ENCODE measurements at places on chromosomes 1 and 21.

DNA sequence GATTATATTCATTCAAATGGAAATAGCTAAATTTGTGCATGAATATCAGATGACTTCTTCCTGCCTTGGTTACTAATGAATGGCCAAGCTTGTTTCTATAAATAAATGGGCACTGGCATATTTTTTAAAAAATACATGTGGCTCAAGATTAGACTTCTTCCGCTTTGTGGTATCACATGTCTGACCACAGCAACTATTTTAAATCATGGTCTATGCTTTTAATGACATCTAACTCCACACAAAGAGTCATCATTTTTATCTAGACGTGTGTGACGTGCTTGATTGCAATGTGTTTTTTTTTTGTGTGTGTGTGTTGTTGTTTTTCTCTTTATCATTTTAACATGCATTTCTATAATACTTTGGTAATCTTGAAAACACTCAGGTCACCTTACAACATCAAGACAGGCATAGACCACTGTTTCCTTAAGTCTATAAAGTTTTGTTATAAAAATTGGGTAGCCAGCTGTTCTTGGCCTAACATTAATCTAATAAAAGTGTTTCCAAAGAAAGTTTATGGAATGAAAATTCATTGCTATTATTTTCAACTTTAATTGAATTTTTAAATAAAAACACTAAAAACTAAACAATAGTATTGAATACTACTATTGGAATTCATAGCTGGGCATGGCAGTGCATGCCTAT is 29.5 kb downstream of the RGS1 start:
- H3K4me3 ChIP-seq, result no peak overlapping the region
- DNase-seq, result no peak
- H3K27ac ChIP-seq, result no peak overlapping the region
- no peaks in the 10 kb centered on the region for H3K36me3 ChIP-seq
- H3K27me3 ChIP-seq, result no peaks in the 10 kb centered on the region

DNA sequence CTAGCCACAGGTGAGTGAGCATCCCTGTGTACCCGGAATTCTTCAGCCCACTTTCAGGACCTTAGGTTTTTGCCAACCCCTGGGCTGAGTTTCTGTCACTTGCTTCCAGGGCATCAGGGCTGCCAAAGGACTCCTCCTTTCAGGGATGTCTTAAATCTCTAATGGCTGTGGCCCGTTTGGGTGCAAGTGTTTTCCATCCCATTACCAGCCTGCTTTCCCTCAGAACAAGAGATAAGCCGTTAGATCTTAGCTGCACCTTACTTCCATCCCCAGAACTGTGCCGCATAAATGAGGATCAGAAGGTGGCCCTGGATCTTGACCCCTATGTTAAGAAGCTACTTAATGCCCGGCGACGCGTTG is 652 bp downstream of the SNAPIN start:
- H3K4me3 ChIP-seq, result peak overlapping the region; percentile 84
- peak overlapping the region; percentile 88 for H3K27ac ChIP-seq
- no peaks in the 10 kb centered on the region for H3K27me3 ChIP-seq
- H3K36me3 ChIP-seq, result peaks cover 23% of the 10 kb centered on the region

DNA sequence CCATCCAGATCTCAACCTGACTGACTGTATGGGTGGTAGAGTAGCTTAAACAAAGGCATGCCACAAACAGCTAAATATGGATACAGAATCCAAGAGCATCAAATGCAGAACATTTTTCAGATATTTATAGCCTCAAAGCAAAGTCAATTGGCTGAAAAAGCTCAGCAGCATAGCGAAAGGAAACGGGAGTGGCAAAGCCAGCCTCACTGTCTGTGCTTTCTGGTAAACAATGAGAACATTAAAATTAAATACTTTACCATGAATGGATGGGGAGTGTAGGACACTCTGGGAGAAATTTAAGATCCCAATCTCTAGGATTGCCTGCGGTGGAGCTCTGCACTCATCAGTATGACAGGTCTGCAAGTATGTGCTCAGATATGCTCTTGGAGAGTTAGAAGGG is 4.4 kb downstream of the RASAL2 start:
- peak overlapping the region; percentile 6 for H3K27ac ChIP-seq
- H3K4me3 ChIP-seq, result no peak overlapping the region
- no peaks in the 10 kb centered on the region for H3K36me3 ChIP-seq
- H3K4me1 ChIP-seq, result peaks cover 48% of the 10 kb centered on the region
- H3K27me3 ChIP-seq, result no peaks in the 10 kb centered on the region

- H3K4me1 ChIP-seq, result no peaks in the 10 kb centered on the region
- no peak for DNase-seq
- H3K4me3 ChIP-seq, result no peak overlapping the region
- H3K27me3 ChIP-seq, result no peaks in the 10 kb centered on the region
Measured at GRCh38 chr1:164592634-164593033, 33.6 kb downstream of the PBX1 start.

DNA sequence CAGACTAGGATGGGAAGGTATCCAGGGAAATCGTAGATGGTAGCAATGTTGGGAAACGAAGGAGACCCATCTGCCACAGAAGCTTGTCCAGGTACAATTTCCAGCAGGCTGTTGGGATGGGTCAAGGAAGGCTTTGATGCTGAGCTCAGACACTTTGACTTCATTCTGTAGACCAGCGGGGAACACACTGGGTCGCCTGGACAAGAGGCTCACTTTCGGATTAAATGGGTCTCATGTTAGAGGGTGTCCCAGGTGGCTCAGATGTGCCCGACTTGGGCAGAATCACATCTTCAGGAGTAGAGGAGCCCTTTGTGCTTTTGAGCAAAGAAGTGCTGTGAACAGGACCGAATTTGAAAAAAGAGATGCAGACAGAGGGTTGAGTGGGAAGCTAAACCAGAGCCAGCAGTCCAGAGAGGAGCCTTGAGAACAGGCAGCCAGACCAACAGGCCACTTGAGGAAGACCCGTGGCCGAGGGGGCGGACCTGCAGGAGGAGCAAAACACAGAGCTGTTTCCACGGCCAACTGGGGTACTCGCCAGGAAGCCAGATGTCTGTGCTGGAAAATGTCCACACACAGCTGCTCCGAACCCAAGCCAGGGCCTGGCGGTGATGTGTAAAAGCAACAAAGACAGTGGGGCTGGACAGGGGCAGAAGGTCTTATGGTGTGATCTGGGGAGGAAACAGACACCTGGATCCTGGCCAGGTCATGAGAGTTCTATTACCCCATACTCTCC is 146.9 kb downstream of the AJAP1 start:
- H3K4me1 ChIP-seq, result no peaks in the 10 kb centered on the region
- no peak overlapping the region for H3K27ac ChIP-seq
- no peaks in the 10 kb centered on the region for H3K27me3 ChIP-seq
- H3K36me3 ChIP-seq, result no peaks in the 10 kb centered on the region
- no peak for DNase-seq
- no peak overlapping the region for H3K4me3 ChIP-seq

GRCh38 chr1:240314845-240315801 is 223.4 kb downstream of the FMN2 start:
- no peak for DNase-seq
- H3K27ac ChIP-seq, result no peak overlapping the region
- H3K4me1 ChIP-seq, result no peaks in the 10 kb centered on the region
